ENCODE measurements at places on chromosomes 6 and 20. TPM values are rescaled to one million over a fixed set of nuclear protein-coding genes. Genes with fewer than 3 reads are reported as not detected.

PRR18 gene
- 0.33 TPM for total RNA-seq

TRDN gene
- total RNA-seq: not detected

- peaks cover 13% of the 10 kb centered on the region for H3K4me1 ChIP-seq
- no peak overlapping the region for H3K4me3 ChIP-seq
- no peak overlapping the region for H3K27ac ChIP-seq
Measured at GRCh38 chr6:107547451-107547840, 57.5 kb downstream of the SOBP start.

DNA sequence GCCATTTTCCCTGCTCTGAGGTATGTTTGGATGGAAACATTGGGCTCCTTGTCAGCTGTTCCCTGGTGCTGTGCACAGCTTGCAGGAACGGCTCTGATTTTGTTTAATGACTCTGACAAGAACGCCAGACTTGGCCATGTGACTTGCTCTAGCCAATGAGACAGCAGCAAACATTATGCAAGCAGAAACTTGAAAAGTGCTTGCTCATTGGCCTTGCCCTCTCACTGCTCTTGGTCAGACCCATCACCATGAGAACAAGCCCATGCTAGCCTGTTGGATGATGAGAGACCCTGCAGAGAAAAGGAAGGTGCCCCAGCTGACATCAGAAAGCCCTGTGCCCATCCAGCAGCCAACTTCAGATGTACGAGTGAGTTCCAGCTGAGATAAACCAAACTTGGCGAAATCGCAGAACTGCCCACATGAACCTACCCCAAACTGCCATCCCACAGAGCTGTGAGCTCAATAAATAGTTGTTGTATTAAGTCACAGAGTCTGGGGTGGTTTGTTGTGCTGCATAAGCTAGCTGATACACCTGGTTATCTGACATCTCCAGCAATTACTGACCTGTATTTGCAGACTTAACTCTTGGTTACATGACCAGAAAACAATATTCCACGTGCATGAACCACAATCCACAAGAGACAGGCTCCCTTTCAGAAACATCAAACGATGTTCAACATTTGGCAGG, 96.9 kb downstream of the JPH2 start:
- no peaks in the 10 kb centered on the region for H3K27me3 ChIP-seq
- H3K4me1 ChIP-seq: peaks cover 8% of the 10 kb centered on the region
- peak; percentile 85 for DNase-seq
- H3K27ac ChIP-seq: no peak overlapping the region
- H3K4me3 ChIP-seq: peak overlapping the region; percentile 16

DNA sequence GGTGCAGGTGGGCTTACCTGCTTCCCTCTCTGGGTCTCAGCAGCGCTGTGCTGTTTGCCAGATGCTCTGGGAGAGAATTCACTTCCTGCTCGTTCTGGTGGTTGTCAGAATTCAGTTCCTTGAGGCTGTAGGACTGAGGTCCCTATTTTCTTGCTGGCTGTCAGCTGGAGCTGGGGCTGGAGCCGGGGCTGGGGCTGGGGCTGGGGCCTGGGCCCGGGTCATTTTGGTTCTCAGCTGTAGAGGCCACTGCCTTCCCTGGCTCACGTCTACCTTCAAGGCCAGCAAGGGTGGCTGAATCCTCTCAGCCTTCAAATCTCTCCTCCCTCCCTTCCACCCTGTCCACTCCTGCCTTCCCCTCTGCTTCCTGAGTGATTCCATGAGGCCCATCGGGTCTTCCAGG, 16.8 kb upstream of the PHACTR3 start:
- H3K4me3 ChIP-seq: no peak overlapping the region
- no peak for DNase-seq
- H3K27ac ChIP-seq: no peak overlapping the region
- no peaks in the 10 kb centered on the region for H3K36me3 ChIP-seq
- peaks cover 33% of the 10 kb centered on the region for H3K27me3 ChIP-seq

DNA sequence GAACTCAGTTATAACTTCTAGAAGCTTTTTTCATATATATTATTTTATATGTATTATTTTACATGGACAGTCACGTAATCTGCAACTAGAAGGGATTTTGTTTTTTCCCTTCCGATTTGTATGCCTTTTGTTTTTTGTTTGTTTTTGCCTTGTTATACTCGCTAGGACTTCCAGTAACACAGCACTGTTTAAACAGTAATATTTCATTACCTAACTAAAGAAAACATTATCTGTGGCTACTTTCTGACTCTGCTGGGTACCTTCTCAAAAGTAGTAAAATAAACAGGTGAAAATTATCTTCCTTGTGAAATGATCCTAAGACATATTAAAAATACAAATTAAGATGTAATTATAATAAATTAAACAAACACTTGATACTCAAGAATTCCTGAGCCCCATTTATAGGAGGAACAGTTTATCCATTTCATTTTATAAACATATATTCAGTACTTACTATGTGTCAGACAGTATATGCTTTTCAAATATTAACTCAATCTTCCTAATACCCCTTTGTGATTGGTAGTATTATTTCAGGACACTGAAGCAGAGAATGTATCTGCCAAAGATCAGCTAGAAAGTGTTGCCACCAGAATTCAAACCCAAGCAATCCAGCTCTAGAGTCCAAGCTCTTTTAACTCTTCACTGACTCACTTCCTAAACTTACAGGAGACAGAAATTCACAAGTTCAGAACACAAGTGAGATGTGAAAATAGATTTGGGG, 65.3 kb downstream of the MAP3K5 start:
- DNase-seq: no peak
- no peak overlapping the region for H3K27ac ChIP-seq
- no peaks in the 10 kb centered on the region for H3K27me3 ChIP-seq
- H3K36me3 ChIP-seq: no peaks in the 10 kb centered on the region
- no peak overlapping the region for H3K4me3 ChIP-seq
- peaks cover 20% of the 10 kb centered on the region for H3K4me1 ChIP-seq

DNA sequence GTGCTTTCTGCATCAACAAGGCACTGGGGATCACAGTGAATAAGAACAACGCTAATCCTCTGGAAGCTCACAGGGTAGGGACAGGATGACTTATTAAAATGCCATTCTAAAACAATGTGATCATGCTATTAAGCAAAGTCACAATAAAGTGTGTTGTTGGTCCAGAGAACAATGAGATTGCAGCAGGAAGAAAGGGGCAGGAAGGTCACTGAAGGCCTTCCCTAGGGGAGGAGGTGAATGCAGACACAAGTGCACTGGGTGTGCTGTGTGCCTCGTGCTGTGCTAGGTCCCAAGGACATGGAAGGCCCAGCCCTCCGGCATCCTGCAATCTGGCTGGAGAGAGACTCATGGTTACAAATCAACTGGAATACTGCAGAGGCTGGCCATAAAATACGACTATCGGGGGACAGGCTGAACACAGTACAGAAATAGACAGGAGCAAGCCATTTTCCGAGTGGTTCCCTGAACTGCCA, 55.7 kb downstream of the LYRM4 start:
- H3K4me1 ChIP-seq: 0 out of 2 replicates have a peak, but pooled peaks cover 4% of the 10 kb centered on the region
- H3K27me3 ChIP-seq: no peaks in the 10 kb centered on the region
- no peaks in the 10 kb centered on the region for H3K36me3 ChIP-seq
- no peak overlapping the region for H3K27ac ChIP-seq
- DNase-seq: no peak

All from SJCRH30 (cell line).